ENCODE measurements at places on chromosomes 12 and 14. TPM values are rescaled to one million over a fixed set of nuclear protein-coding genes. Genes with fewer than 3 reads are reported as not detected.

HOXC10 gene
- 48.6 TPM for total RNA-seq

HSPA2 gene
- not detected for total RNA-seq

GPX2 gene
- not detected for total RNA-seq

DAO gene
- total RNA-seq = 22.1 TPM

- peak; percentile 66 for DNase-seq
Measured at GRCh38 chr12:78566456-78566855, 298.1 kb upstream of the SYT1 start.

DNA sequence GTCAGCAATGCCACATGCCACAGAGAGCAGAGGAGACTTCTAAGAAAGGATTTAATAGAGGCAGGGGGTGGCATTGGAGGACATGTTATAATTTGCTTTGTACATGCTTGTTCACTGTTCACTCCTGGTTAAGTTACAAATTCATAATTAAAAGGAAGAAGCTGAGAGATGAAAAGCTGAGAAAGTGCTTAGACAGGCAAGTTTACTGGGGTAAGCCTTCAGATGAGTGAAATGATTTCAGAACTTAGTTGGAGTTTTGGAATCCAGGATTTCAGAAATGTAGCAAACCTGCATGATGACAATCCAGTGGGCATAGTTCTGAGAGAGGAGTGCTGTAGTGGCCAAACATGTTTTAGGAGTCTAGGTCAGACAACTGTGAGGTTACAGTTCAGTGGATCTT is 67.3 kb upstream of the FBXO33 start:
- DNase-seq = no peak

OR6C74 gene
- total RNA-seq = not detected

CLEC4A gene
- total RNA-seq = not detected

DNA sequence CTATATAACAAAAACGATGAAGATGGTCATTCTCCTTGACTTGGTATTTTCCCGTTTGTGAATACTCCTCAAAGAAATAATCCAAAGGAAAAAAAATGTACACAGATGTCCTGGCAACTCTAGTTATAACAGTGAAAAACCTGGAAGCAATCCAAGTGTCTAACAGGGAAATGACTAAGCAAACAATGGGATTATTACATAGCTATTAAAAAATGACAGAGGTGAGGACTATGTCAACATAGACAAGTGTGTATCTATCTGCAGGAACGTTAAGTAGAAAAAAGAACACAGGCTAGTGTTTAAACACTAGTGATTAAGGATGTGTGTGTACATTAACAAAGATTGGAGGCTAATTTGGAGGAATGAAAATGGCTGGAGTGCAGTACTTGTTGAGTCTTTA is 5.9 kb upstream of the APOLD1 start:
- DNase-seq = no peak

GRCh38 chr12:53414756-53415417 is 8.8 kb upstream of the AMHR2 start:
- peak; percentile 71 for DNase-seq

CD163L1 gene
- total RNA-seq = not detected

DNA sequence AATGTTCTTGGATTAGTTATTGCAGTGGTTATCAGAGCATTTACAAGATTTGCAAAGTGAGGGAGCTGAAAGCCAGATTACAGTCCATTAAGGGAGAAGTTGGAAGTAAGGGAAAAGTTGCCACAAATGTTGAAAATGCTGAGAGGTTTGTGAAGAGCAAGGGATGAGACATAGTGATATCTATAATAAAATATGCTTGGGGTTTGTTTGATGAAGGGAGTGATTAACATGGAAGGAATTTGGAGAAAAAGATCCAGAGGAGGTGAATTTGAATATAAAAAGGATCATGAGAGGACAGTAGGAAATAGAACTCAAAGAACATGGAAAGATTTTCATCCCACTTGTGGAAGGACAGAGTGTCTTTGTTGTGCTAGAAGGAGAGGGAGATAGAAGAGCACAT is 19.3 kb upstream of the CCER1 start:
- no peak for DNase-seq

DNA sequence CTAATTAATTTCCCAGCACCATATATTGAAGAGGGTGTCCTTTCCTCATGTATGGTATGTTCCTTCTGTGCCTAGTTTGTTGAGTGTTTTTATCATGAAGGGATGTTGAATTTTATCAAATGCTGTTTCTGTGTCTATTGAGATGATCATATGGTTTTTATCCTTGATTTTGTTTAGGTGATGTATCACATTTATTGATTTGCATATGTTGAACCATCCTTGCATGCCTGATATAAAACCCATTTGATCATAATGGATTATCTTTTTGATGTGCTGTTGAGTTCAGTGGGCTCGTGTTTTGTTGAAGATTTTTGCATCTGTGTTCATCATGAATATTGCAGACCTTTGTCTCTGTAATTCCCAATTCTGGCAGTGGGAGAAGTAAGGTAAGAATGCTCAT is 44.6 kb downstream of the RASSF8 start:
- no peak for DNase-seq

NANOG gene
- total RNA-seq = not detected

DNA sequence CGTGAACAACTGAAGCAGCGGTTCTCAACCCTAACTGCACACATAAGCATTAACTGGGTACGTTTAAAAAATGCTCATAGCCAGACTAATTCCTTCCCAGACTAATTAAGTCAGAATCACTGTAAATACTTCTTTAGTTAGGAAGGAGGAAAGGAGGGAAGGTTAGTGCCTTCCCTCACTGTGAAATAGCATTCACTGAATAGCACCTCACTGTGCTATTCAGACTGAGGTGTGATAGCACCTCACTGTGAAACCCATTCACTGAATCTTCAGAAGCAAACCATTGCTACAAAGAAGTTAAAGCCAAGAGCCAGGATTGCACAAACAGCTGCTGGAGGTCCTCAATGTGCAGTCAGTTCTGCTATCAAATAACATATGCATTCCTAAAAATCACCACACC is 58.8 kb downstream of the RTN1 start:
- DNase-seq = no peak

PTCSC3 gene
- not detected for total RNA-seq

GRCh38 chr12:67981287-67982162 is 7.7 kb upstream of the IFNG-AS1 start:
- DNase-seq = no peak

- DNase-seq = no peak
Measured at GRCh38 chr14:95157048-95157326, 342 bp downstream of the DICER1 start.

PLXNC1 gene
- total RNA-seq = not detected

DNA sequence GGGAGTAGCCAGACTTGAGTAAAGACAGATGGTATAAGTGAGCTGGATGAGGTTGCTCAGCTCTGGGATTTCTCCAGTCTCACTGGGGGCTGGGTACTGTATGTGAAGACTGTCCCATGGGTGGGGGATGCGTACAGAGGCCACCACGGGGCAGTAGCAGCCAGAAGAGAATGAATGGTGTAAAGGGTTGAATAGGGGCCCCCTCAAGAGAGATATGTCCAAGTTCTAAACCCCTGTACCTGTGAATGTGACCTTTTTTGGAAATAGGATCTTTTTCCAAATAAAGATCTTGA is 21.8 kb upstream of the BCDIN3D start:
- no peak for DNase-seq

DNA sequence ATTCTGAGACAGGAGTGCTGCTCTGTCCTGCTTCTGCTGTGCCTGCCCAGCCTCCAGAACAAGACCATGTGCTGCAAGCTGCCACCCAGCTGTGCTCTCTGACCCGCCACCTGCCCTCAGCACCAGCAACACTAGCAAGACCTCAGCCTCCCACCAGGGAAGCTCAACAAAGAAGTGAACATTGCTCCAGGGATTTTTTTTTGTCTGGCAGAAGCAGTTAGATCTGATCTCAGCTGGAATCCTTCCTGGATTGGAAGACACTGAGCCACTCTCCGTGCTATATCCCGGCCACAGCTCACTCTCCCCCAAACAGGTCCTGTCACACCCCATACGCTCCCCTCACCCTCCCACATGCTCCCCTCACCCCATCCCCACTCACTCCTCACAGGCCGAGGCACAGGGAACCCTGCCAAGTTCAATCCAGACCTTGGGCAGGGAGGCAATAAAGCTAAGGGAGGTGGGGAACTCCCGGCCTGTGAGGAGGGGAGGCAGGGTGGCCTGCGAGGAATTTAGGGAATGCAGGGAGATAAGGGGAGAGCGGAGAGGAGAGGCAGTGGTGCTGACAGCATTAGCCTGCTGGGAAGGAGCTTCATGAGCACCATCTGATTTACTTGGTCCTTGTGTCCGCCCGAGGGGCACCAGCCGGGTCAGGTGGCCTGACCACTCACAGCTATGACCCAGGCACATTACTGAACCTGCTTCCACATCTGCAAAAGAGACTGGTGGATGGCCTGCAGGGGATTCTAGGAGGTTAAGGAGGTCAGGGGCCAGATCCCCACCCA is 29.7 kb downstream of the CCDC85C start:
- DNase-seq = peak; percentile 75

DNA sequence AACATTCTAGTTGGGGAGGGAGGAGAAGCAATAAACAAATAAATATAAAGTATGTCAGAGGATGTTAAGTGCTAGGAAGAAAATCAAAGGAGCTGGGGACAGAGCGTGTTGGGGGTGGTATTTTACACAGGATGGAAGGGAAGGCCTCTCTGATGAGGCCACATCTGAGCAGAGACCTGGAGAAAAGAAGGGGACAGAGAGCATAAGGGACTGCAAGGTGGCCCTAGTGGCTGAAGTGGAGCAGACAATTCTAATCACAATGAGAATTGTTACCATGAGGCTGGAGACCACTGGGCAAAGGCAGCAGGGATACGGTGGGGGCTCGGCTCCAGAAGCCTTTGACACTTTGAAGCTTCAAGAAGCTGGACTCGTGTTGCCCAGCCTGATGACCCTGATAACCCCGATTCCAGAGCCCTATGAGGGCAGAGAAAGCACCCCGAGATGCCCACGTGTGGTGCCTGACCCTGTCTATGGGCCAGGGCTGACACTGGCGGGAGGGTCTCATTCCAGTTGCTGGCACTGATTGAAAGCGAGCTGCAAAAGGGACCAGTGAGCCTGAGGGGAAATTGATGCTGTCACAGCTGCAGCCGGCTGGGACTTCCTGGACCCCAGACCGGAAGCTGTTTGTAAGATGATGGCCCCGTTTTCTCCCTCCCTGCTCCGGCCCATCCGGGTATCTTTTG is 169.1 kb downstream of the RBM19 start:
- no peak for DNase-seq

SOX5 gene
- not detected for total RNA-seq

DNA sequence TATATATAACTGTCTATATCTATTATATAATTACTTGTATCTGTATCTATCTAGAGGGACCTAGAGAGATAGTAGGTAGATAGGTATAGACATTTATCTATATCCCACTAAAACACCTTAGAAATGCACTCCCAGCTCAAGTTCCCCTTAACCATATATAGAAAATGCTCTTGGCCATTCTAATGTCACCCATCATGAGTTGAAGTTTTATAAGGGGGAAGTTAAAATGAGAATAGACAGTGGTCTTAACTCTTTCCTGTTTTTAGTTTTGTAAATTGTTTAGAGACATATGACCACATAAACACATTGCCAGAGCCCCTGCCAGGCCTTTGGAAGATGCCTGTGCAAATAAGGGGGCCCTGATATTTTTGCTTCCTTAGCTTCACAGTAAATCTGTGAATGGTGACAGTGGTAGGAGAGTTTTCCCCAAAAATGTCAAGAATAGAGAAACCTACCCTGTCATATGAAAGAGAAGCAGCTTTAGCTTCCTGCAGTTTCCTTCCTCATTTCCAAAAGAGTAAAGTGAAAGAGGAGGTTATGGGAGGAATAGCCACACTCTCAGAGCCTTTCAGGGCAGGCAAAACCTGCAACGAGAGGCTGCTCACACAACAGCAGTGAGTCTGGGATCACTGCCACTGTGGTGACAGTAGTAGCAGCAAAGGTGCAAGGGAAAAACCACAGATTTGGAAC is 45.5 kb downstream of the MGST1 start:
- DNase-seq = no peak

DDN gene
- total RNA-seq = 5.2 TPM

GRCh38 chr14:79016828-79017505 is 846.8 kb downstream of the NRXN3 start:
- DNase-seq = no peak
